ENCODE measurements at places on chromosomes 7 and 10.

GRCh38 chr7:150936018-150936417, 42.1 kb downstream of the KCNH2 start:
- no peak for DNase-seq

DNA sequence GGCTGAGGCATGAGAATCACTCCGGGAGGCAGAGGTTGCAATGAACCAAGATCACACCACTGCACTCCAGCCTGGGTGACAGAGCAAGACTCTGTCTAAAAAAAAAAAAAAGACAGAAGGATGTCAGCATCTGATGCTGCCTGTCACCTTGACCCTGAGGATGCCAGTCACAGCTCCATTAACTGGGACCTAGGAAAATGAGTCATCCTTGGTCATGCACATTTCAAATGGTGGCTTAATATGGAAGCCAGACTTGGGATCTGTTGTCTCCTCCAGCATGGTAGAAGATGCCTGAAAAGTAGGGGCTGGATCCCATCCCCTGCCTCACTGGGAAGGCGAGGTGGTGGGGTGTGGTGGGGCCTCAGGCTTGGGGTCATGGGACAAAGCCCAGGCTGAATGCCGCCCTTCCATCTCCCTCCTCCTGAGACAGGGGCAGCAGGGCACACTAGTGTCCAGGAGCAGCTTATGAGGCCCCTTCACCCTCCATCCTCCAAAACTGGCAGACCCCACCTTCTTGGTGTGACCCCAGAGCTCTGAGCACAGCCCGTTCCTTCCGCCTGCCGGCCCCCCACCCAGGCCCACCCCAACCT, 1.3 kb downstream of the NOS3 start:
- no peak for DNase-seq

- no peak for DNase-seq
These were observed 134.2 kb downstream of the NXPH1 start for GRCh38 chr7:8567626-8568025.

DNA sequence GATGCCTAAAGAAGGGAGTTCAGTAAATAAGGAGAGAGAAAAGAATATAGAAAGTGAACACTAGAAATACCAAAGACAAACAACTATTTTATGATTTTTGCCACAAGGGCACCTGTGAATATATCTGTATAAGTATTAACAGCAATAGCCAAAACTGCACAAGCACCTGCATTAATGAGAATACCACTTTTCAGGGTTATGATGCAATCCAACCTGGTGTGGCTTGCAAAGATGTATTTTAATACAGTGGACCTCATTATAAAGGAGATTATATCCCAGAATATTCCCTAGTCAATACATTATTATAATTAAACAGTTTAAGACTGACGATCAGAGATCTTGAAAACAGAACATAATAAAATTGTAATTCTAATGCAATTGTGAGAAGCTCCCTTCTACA, 4.0 kb downstream of the BRAF start:
- no peak for DNase-seq

- no peak for DNase-seq
These were observed 35.3 kb upstream of the AGK start for GRCh38 chr7:141515941-141516340.

DNA sequence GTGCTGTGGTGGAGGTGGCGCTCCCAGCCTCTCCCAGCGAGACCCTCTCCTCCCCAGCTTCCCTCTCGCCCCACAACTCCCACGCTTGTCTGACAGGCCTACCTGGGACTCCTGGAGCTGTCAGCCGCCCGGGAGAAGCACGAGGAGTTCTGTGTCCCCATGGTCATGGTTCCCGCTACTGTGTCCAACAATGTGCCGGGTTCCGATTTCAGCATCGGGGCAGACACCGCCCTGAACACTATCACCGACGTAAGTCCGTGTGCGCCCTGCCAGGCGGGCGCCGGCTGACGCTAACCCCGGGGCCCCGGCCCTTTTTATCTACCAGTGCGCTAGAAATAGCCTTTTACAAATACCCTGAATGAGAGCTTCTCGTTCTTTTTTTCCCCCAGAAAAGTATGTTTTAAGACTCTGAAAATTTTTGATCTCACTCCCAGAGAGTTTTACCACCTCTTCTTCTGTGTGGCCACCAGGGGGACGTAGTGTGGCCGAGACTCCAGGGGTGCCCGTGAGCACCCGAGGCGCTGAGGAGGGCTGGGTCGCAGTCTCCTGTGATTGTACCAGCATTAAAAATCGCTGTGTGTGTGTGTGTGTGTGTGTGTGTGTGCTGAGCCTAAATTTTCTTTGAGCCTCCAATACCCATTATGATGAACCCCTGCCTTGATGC, 52.6 kb downstream of the PFKP start:
- DNase-seq = no peak

GRCh38 chr10:121007264-121007663, 156.1 kb downstream of the WDR11 start:
- no peak for DNase-seq

GRCh38 chr10:74738052-74738451, 88.3 kb upstream of the KAT6B start:
- DNase-seq = no peak

DNA sequence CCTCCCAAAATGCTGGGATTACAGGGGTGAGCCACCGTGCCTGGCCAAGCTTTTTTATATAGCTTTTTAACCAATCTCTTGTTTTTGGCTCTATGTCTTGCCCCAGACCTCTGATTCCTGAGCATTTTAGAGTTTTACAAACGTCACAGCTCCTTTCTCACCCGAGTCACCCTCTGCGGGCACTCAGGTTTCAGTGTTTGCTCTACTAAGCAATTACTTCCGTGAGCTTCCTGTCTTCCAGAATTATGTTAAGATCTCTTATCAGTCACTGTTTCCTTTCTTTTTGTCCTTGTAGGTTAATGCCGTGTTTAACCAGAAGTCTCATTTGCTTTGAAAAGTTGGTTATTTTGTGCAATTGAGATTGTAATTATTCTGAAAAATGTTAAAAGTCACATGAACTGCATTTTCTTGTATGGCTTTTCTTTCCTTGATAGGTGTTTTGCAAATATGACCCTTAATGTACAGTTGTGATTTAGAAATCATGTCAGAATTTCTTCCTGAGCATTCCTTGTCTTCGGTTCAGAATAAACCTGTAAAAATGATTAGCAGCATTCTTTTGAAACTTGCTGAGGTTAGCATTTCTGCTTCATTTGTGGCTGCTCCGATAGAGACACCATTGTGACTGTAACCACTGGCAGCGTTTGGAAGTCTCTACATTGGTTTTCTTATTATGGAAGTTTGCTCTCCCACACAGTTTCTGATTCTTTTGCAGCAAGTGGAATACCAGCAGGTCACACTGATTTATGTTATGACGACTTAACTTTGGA, 4.5 kb upstream of the HKDC1 start:
- no peak for DNase-seq

Data from kidney epithelial cell (primary cell).